ENCODE measurements at places on chromosomes 1 and 21. TPM values are rescaled to one million over a fixed set of nuclear protein-coding genes. Genes with fewer than 3 reads are reported as not detected.

GRCh38 chr1:181592255-181592859 lies 109.0 kb downstream of the CACNA1E start:
- no peak overlapping the region for H3K27ac ChIP-seq
- no peak overlapping the region for H3K4me3 ChIP-seq
- no peak for DNase-seq
- H3K4me1 ChIP-seq = peaks cover 4% of the 10 kb centered on the region

DNA sequence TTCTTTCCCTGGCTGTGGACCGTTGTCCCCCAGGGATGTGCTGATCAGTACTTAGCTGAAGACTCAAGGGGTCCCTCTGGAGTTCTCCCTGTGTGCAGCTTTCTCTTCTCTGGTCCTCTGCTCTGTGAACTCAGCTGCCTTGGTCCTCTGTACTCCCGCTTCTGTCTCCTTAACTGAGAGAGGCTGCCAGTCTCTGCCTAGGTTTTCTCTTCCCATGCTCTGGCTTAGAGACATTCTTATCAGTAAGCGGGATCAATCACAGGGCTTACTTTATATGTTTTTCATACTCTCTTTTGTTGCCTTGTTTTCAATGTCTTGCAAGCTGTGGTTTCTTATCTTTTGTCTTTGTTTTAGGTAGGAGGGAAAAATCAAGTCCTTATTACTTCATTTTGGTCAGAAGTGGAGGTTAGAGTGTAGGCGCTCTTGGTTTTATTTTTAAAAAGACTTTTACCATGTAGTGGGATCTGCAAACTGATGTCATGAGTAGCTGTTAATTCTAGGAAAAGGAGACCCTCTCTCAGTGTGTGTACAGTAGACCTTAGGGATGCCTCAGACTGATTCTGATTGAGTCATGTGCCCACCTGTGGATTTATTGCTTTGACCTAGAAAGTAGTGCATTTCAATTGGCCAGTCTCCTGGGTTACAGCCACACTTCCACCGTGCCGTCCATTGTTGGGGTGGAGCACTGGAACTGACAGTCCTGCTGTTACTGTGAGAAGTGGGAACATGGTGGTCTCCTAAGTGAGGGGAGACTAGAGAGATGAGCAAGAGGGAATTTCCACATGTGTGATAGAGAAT lies 46.6 kb downstream of the TTC3 start:
- no peaks in the 10 kb centered on the region for H3K27me3 ChIP-seq
- no peak overlapping the region for H3K27ac ChIP-seq
- H3K4me1 ChIP-seq = peaks cover 9% of the 10 kb centered on the region
- H3K4me3 ChIP-seq = no peak overlapping the region
- peaks cover 9% of the 10 kb centered on the region for H3K36me3 ChIP-seq

GRCh38 chr1:113995382-113995781 lies 16.1 kb downstream of the OLFML3 start:
- H3K27ac ChIP-seq = no peak overlapping the region
- DNase-seq = no peak
- H3K4me3 ChIP-seq = no peak overlapping the region
- peaks cover 21% of the 10 kb centered on the region for H3K36me3 ChIP-seq

DNA sequence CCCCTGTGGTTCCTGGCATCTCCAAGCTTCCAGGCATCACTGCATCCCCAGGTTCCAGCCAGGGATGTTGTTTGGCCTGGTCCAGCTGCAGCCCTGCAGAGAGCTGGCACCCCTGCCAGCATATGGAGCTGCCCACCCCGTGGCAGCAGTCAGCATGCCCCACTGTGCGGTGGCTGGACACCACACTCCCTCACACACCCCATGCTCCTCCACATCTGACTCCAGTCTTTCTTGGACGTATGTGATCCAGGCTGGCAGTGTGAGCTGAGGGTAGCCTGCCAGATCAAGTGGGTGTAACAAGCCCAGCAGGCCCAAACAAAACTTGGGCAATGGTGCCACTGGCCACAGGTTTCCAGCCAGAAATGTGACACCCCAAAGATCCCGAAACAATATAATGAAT lies 620.4 kb downstream of the RWDD3 start:
- no peak overlapping the region for H3K4me3 ChIP-seq
- no peaks in the 10 kb centered on the region for H3K27me3 ChIP-seq
- H3K4me1 ChIP-seq = no peaks in the 10 kb centered on the region
- no peaks in the 10 kb centered on the region for H3K36me3 ChIP-seq
- no peak overlapping the region for H3K27ac ChIP-seq

DNA sequence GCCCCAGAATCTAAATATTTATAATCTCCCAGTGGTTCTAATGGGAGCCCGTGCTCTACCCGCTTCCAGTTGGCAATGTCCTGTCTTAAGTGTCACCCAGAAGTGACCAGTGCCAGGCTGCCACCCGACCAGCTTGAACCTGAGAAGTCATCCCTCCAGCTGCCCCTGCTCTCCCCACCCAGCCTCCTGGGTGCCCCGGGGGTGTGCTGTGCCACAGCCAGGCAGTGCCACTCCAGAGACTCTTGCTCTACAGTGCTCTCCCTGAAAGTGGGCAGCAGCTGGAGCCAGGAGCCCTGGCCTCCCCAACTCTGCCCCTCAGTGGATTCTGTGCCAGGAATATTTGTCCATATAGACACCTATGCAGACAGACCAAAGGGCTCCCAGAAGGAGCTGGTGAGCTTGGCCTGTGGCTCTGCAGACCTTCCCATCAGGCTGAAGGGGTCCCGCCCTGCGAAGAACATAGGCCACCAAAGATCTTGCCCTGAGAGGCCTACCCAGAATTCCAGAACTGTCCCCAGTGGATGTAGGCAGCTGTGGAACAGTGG lies 9.0 kb upstream of the EPS8L3 start:
- peaks cover 9% of the 10 kb centered on the region for H3K27me3 ChIP-seq
- H3K4me3 ChIP-seq = no peak overlapping the region

DNA sequence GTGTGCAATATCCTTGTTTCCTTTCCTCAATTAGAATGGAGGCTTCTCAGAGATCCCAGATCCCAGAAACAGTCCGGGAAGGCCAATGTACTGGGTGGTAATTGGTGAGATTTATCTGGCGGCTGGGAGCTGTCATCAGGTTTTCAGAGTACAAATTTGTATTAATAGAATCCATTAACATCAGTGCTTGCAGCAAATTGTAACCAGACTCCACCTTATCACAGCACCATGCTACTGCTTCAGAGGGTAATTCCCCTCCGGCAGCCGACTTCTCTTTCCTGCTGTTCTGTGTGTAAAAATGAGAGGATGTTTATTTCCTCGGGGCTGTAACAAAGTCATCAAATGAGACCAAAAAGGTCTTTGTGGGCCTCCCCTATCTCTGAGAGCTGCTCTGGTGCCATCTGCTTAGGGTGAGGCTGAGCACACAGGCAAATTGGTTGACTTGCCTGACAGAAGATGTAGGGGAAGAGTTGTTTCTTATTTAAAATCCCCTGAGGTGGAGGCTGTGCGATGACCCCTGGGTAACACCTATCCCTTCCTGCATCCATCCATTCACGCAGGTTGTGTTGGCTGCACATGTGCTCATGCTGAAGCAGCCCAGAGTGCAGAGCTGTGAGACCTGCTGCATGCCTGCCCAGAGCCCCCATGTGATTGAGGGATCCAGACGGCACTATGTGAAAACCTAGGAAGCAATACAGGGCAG lies 19.2 kb downstream of the NFASC start:
- H3K4me3 ChIP-seq = peak overlapping the region; percentile 69
- H3K4me1 ChIP-seq = peaks cover 51% of the 10 kb centered on the region
- H3K27ac ChIP-seq = peak overlapping the region; percentile 93
- no peak for DNase-seq
- peaks cover 8% of the 10 kb centered on the region for H3K27me3 ChIP-seq
- H3K36me3 ChIP-seq = no peaks in the 10 kb centered on the region

DNA sequence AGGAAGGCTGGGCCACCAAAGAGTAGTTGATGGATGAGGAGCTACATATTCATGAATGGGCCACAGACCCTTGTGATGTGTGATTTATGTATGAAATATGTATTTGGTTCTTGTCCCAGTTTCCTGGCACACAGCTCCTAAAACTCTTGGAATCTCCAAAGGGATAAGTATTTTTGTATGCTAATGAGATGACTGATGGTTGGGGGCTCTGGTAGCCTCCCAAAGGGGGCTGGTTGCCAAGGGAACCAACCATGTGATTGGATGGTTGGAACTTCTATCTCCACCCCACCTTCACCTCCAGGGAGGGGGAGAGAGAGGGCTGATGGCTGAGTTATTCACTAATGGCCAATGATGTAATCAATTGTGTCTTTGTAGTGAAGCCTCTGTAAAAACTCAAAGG lies 77.1 kb downstream of the ZNF281 start:
- peak; percentile 21 for DNase-seq
- H3K27ac ChIP-seq = no peak overlapping the region
- peaks cover 11% of the 10 kb centered on the region for H3K4me1 ChIP-seq
- no peaks in the 10 kb centered on the region for H3K27me3 ChIP-seq

GRCh38 chr1:117658676-117659075 lies 52.8 kb downstream of the TENT5C start:
- H3K4me3 ChIP-seq = no peak overlapping the region
- peaks cover under 1% of the 10 kb centered on the region for H3K27me3 ChIP-seq
- H3K4me1 ChIP-seq = peaks cover 12% of the 10 kb centered on the region
- H3K27ac ChIP-seq = no peak overlapping the region

DNA sequence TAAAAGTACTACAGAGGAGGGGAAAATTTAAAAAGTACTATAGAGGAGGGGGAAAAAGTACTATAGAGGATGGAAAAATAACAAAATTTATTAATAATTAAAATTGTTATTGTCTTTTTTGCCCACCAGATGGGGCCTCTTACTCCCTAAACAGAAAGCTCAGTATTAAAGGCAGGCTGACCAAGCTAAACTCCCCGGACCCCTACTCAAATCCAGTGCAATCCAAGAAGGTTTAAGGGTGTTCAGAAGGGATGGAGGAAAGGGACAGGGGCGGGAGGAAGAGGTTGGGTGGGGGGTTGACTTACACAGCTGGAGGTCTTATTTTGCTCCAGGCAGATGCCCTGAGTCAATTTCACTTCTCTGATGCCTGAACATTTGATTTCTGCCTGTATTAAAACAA lies 13.7 kb downstream of the CD34 start:
- no peak overlapping the region for H3K4me3 ChIP-seq
- peaks cover 4% of the 10 kb centered on the region for H3K27me3 ChIP-seq
- H3K4me1 ChIP-seq = no peaks in the 10 kb centered on the region
- H3K27ac ChIP-seq = no peak overlapping the region
- no peak for DNase-seq

- H3K36me3 ChIP-seq = no peaks in the 10 kb centered on the region
- no peak overlapping the region for H3K4me3 ChIP-seq
- no peak overlapping the region for H3K27ac ChIP-seq
Measured at GRCh38 chr1:193348091-193348768, 161.8 kb upstream of the B3GALT2 start.

GRCh38 chr21:23480591-23481270 lies 2126.6 kb downstream of the MRPL39 start:
- DNase-seq = no peak
- H3K27me3 ChIP-seq = no peaks in the 10 kb centered on the region
- no peak overlapping the region for H3K4me3 ChIP-seq
- no peaks in the 10 kb centered on the region for H3K36me3 ChIP-seq

DNA sequence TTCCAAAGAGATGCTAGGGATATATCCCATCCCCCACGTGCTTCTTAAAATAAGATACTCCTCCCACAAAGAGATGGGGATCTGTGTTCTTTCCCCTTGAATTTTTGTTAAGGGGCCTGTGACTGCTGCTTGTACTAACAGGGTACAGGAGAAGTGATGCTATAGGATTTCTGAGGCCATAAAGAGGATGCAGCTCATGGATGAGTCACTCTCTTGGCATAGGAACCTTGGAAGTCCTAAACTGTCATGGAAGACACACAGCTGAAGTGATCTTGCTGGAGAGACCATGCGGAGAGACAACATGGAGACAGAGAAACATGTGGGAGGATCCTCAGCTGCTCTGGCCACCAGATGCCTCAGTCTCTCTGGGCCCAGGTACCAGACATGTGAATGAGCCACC lies 157.2 kb downstream of the S1PR1 start:
- no peaks in the 10 kb centered on the region for H3K36me3 ChIP-seq
- no peaks in the 10 kb centered on the region for H3K27me3 ChIP-seq
- no peak overlapping the region for H3K4me3 ChIP-seq
- H3K27ac ChIP-seq = no peak overlapping the region
- peaks cover 6% of the 10 kb centered on the region for H3K4me1 ChIP-seq

GRCh38 chr1:176560681-176561080 lies 97.7 kb downstream of the PAPPA2 start:
- no peak overlapping the region for H3K4me3 ChIP-seq
- H3K4me1 ChIP-seq = peaks cover 2% of the 10 kb centered on the region
- peaks cover 5% of the 10 kb centered on the region for H3K27me3 ChIP-seq
- DNase-seq = no peak

DNA sequence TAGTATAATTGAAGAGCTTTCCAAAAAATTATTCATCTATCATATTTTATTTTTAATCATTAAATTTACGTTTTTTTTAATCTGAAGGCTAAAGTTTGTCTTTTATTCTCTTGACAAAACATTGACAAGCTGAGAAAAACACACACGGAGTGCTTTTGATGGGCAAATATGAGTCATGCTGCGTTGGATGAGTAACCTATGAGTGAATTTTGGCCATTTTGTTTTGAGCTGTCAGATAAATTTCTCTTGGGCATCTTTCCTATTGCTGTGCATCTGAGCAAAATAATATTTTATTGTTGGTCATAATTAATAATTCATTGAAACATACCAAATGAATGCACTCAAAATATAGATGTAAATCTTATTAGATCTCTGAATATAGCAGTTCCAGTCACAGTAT lies 1144.1 kb upstream of the ADGRL2 start:
- no peaks in the 10 kb centered on the region for H3K36me3 ChIP-seq
- H3K27me3 ChIP-seq = peaks cover 2% of the 10 kb centered on the region
- DNase-seq = no peak
- H3K27ac ChIP-seq = no peak overlapping the region

GRCh38 chr1:80931178-80931577 lies 869.6 kb upstream of the ADGRL2 start:
- no peak overlapping the region for H3K27ac ChIP-seq
- DNase-seq = no peak
- H3K4me3 ChIP-seq = no peak overlapping the region
- no peaks in the 10 kb centered on the region for H3K27me3 ChIP-seq

- no peaks in the 10 kb centered on the region for H3K27me3 ChIP-seq
- no peaks in the 10 kb centered on the region for H3K36me3 ChIP-seq
- DNase-seq = no peak
- no peak overlapping the region for H3K27ac ChIP-seq
- peaks cover 3% of the 10 kb centered on the region for H3K4me1 ChIP-seq
Measured at GRCh38 chr1:53891678-53892077, 2.1 kb upstream of the YIPF1 start.

Gene SLC45A3
- 3.7 TPM for total RNA-seq

Gene GNAT2
- total RNA-seq = not detected

Gene NPR1
- not detected for total RNA-seq

Gene LRRIQ3
- total RNA-seq = 0.20 TPM

Gene PSMG1
- total RNA-seq = 28.7 TPM

Gene MROH7
- total RNA-seq = not detected

Gene KRTAP12-2
- not detected for total RNA-seq

Gene DNALI1
- 12.2 TPM for total RNA-seq

Gene POTED
- total RNA-seq = not detected

Gene SEC16B
- total RNA-seq = 0.93 TPM

Gene TBX15
- 0.69 TPM for total RNA-seq

Gene COL24A1
- 0.15 TPM for total RNA-seq

Gene TOMM40L
- total RNA-seq = 20.7 TPM
